ENCODE measurements at places on chromosomes 3 and 15.

GRCh38 chr3:29677421-29677820 lies 396.6 kb downstream of the RBMS3 start:
- DNase-seq: no peak

DNA sequence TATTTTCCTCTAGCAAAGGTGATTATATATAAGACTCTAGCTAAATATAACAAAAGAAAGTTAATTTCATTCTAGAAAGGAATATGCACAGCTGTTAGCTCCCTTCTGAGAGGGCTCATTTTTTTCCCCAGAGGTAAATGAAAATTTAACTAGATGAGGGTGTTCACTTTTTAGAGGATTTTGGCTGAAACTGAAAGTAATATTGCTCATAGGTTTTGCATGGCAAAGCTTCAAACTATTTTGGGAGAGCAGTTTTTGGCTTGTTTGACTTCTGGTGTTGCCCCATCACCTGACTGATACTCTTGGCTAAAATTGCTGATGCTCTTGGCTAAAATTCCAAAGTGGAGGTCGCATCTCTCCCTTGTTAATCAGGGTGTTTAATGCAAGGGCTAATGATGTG lies 311.9 kb downstream of the EDEM1 start:
- DNase-seq: no peak

DNA sequence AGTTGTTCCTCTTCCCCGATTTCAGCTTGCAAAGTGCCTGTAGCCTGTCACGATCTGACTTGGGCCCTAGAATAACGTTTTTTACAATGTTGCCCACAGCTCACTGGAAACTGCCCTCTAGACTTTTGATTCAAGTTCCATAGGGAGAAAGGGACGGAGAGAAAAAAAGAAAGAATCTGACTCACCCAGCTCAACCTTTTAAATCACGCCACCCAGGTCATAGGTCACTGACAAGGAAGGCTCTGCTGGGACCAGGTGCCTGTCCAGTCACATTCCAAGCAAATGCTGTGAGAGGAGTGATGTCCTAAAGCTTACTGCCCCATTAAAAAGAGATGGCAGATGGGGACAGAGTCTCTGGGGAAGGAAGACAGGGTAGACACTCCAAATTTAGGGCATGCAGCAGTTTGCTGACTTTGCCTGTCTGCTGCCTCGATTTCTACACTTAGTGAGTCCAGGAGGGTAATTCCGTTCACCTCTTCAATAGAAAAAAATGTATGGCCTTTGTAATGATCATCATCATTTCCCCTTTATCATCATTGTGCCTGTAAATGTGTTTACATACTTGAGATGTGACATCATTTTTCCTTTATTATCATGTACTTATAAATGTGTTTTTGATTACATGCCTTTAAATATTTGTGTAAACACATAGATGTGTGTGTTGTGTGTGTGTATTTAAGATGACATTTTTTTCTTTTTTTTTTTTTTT lies 8.4 kb upstream of the MYO1E start:
- no peak for DNase-seq

DNA sequence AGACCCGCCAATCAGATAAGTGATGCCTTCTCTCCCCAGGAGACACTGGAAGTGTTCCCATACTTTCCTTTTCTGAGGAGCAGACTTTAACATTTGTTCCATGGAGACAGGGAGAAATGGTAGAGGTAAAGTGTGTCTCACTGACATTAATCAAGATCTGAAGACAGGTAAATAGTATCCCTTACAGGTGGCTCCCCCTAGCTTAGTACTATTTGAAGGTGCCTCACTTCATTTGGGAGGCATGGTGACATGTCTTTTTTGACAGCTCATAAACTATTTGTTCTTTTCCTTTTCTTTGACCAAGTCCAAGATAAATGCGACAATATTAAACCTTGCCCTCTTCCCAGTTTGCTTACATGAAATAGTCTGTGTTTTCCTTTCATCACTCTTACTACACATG lies 485.6 kb upstream of the IL12A start:
- no peak for DNase-seq

- DNase-seq: no peak
Measured at GRCh38 chr15:47294765-47295259, 422.5 kb upstream of the SEMA6D start.

Measured in left hindlimb (tissue), 1 donor.